PC-3 (cell line): ENCODE measurements at places on chromosomes 11 and 22. TPM values are rescaled to one million over a fixed set of nuclear protein-coding genes. Genes with fewer than 3 reads are reported as not detected.

SPTBN2 gene
- 74.9 and 154 TPM in 2 replicates for total RNA-seq

TEX54 gene
- not detected in 2 replicates for total RNA-seq

OR5B17 gene
- not detected in 2 replicates for total RNA-seq

C11orf87 gene
- total RNA-seq, result not detected in 2 replicates

OR5A1 gene
- not detected in 2 replicates for total RNA-seq

DNA sequence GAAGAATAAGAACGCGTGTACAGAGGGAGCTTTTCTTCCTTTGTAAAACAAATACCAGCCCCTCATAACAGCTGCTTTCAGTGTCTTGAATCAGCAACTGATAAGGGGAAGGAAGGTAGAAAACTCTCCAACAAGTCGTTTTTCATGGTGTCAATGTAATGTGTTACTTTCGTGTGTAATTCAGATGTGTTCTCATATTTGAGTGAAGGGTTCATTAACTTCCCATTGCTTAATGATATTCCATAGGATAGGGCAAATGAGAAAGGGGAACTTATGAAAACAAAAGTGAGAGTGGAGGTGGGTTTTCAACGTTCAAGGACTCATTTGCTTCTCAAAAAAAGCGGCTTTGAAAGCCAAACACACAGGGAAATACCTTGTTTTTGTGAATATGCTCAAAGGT is 452.1 kb downstream of the NTM start:
- H3K36me3 ChIP-seq, result no peaks in the 10 kb centered on the region
- no peak for DNase-seq
- peaks cover 71% of the 10 kb centered on the region for H3K27me3 ChIP-seq
- H3K4me1 ChIP-seq, result no peaks in the 10 kb centered on the region
- H3K27ac ChIP-seq, result no peak overlapping the region

DNA sequence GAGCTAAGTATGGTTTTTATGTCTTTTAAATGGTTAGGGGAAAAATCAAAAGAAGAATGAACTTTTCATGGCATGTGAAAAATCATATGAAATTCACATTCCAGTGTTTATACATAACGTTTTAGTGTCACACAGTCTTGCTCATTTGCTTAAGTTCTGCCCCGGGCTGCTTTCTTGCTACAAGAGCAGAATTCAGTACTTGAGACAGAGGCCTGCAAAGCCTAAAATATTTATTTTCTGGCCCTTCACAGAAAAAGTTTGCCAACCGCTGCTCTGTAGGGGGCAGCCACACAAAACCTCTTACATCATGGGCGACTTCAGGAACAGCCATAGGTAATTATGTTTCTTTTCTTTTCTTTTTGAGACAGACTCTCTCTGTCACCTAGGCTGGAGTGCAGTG is 1.0 kb upstream of the ATG2A start:
- H3K4me3 ChIP-seq, result peak overlapping the region; percentile 69
- no peaks in the 10 kb centered on the region; the same call in 1 of the 2 replicates for H3K36me3 ChIP-seq
- peaks cover 15% of the 10 kb centered on the region for H3K4me1 ChIP-seq
- peak; percentile 51 for DNase-seq
- H3K27me3 ChIP-seq, result no peaks in the 10 kb centered on the region

DNA sequence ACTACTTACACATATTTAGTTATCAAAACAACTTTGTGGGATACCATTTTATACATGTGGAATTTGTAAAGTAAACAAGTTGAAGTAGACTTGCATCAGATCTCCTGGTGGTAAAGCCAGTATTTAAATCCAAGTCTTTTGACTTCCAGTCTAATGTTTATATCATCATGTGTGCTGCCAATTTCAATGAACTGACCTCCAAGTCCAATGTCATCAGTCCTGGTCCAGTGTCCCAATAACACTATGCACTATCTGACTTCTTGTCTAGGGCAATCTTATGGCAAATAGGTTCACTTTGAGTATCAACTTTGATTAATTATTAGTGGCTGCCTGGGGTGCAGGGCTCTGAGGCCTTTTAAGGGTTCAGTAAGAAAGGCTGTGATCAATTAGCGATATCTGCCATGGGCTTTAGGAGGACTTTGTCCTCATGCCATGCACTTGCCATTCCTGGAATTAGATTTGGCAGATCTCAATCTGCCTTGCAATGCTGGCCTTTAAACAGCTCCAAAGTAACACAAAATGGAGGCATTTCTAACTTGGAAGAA is 9.6 kb upstream of the PTS start:
- no peak overlapping the region for H3K4me3 ChIP-seq
- DNase-seq, result peak; percentile 39
- no peaks in the 10 kb centered on the region for H3K27me3 ChIP-seq
- H3K36me3 ChIP-seq, result no peaks in the 10 kb centered on the region
- no peak overlapping the region for H3K27ac ChIP-seq
- peaks cover 34% of the 10 kb centered on the region for H3K4me1 ChIP-seq

DNA sequence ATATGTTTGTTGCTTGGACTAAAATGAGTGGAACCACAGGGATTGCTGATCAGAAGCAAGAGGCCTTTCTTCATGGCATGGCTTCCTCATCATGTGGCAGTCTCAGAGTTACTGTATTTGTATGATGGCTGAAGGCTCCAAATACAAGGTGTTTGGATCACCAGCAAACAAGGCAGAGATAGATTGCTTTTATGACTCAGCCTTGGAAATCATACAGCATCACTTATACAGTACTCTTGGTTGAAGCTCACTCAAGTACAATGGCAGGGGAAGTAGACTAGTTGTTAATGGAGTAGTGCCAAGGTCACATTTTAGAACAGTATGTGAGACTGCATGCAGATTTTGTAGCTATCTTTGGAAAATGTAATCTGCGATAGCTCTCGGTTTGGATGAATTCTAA is 16.6 kb downstream of the CAPRIN1 start:
- H3K36me3 ChIP-seq, result peaks cover 26% of the 10 kb centered on the region
- DNase-seq, result peak; percentile 27
- no peaks in the 10 kb centered on the region for H3K4me1 ChIP-seq
- H3K27me3 ChIP-seq, result no peaks in the 10 kb centered on the region

GRCh38 chr11:67493548-67494370 is 10.9 kb downstream of the AIP start:
- no peak overlapping the region for H3K4me3 ChIP-seq
- DNase-seq, result no peak
- no peaks in the 10 kb centered on the region for H3K27me3 ChIP-seq

DNA sequence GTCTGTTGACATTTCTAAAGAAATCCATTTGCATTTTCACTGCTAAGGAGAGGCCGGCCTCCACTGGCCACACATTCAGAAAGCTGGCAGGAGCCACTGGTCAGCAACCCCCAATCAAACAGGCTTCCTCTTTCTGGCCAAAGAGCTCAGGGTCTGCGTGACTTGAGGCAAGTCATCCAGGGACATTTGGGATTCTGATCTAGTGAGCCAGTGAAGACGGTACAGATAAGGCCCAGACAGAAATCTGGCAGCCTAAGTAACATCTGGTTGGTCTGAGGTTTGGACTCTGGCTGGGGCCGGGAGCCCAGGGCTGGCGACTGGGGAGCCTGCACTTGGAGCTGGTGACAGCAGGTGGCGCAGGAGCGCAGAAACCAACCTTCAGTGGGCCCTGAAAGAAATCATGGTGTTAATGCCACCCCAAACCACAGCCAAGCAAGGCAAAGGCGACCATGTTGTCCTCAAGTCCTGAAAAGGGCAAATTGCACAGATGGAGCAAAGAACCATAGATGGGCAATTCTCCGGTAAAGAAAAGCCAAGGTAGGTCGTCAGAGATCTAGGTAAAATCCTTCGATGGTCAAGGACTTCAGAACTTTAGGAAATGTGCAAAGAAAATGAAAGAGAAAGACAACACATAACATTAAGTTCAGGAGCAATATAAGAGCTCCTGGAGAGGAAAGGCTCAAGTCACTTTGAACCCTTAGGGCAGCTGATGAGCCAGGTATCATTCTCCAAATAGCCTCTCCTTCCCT is 99.4 kb upstream of the BLID start:
- no peaks in the 10 kb centered on the region for H3K36me3 ChIP-seq
- no peak overlapping the region for H3K4me3 ChIP-seq
- no peaks in the 10 kb centered on the region; the same call in 1 of the 2 replicates for H3K27me3 ChIP-seq
- H3K4me1 ChIP-seq, result peaks cover 5% of the 10 kb centered on the region; the same call in 1 of the 2 replicates
- H3K27ac ChIP-seq, result no peak overlapping the region
- peak; percentile 80 for DNase-seq

GRCh38 chr11:12223771-12224536 is 113.6 kb downstream of the MICAL2 start:
- H3K27ac ChIP-seq, result peak overlapping the region; percentile 99
- no peak overlapping the region for H3K4me3 ChIP-seq
- no peaks in the 10 kb centered on the region for H3K27me3 ChIP-seq
- peak; percentile 64 for DNase-seq
- peaks cover 29% of the 10 kb centered on the region for H3K4me1 ChIP-seq
- peaks cover 31% of the 10 kb centered on the region for H3K36me3 ChIP-seq

DNA sequence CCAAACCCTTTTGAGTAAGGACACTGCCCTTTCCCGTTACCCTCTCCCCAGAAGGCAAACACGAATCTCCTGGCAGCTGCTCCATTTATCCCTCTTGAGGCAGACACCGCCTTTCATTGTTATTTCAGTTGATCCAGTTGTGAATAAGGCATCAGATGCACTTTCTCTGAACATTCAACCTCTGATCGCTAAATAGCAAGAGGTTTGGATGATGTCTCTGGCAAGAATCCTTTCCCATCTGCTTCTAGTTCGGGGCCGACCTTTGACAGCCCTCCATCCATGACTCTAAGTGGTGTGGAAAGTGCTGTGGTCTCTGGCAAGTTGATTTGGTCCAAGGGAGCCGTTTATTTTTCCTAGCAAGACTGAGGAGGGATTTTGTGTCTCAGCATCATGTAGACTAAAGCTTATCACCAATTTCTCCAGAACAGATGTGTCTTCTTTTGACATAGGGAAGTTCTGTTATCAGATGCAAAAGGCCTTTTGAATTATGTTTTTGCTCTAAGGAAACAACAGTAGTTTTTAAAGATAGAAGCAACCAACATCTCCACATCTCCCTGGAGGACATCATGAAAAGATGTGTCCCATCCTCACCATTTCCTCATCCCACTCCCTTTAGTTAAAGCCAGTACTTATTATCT is 123.6 kb downstream of the CCDC34 start:
- no peaks in the 10 kb centered on the region for H3K36me3 ChIP-seq
- H3K4me1 ChIP-seq, result peaks cover 9% of the 10 kb centered on the region
- no peak overlapping the region for H3K27ac ChIP-seq
- no peak overlapping the region for H3K4me3 ChIP-seq
